SK-MEL-5 (cell line): ENCODE measurements at places on chromosomes 2 and 18.

GRCh38 chr18:65206551-65207260 lies 544.1 kb upstream of the CDH7 start:
- peak; percentile 35 for DNase-seq

- DNase-seq, result no peak
These were observed 21.1 kb downstream of the CRACDL start for GRCh38 chr2:98914713-98915580.

GRCh38 chr2:65300134-65300760 lies 72.6 kb downstream of the ACTR2 start:
- no peak for DNase-seq

GRCh38 chr2:221353201-221353600 lies 218.9 kb downstream of the EPHA4 start:
- no peak for DNase-seq

GRCh38 chr2:3398857-3399256 lies 19.4 kb downstream of the TRAPPC12 start:
- DNase-seq, result no peak

GRCh38 chr2:39392672-39393071 lies 44.4 kb downstream of the MAP4K3 start:
- no peak for DNase-seq
